Adrenal gland (tissue), 19 donors: ENCODE measurements at places on chromosomes 2 and 18. TPM values are rescaled to one million over a fixed set of nuclear protein-coding genes. Genes with fewer than 3 reads are reported as not detected.

The DPYSL5 gene
- 1.6 TPM for total RNA-seq

The ALKAL2 gene
- 316 TPM for total RNA-seq

The LAMA1 gene
- 0.17 TPM for total RNA-seq

The ARHGAP25 gene
- total RNA-seq, result 9.5 TPM

The PPIG gene
- 43.0 TPM for total RNA-seq

The DYNAP gene
- total RNA-seq, result not detected

The LOXHD1 gene
- not detected for total RNA-seq

The WDCP gene
- 5.0 TPM for total RNA-seq

The ATRAID gene
- 147 TPM for total RNA-seq

The ARID5A gene
- 19.0 TPM for total RNA-seq

The COBLL1 gene
- 365 TPM for total RNA-seq

The MOGAT1 gene
- total RNA-seq, result not detected

The ANKMY1 gene
- 20.3 TPM for total RNA-seq

GRCh38 chr2:180890781-180891180 is 89.6 kb upstream of the UBE2E3 start:
- DNase-seq, result no peak
- no peaks in the 10 kb centered on the region for H3K4me1 ChIP-seq
- no peak overlapping the region for H3K4me3 ChIP-seq
- H3K36me3 ChIP-seq, result no peaks in the 10 kb centered on the region

DNA sequence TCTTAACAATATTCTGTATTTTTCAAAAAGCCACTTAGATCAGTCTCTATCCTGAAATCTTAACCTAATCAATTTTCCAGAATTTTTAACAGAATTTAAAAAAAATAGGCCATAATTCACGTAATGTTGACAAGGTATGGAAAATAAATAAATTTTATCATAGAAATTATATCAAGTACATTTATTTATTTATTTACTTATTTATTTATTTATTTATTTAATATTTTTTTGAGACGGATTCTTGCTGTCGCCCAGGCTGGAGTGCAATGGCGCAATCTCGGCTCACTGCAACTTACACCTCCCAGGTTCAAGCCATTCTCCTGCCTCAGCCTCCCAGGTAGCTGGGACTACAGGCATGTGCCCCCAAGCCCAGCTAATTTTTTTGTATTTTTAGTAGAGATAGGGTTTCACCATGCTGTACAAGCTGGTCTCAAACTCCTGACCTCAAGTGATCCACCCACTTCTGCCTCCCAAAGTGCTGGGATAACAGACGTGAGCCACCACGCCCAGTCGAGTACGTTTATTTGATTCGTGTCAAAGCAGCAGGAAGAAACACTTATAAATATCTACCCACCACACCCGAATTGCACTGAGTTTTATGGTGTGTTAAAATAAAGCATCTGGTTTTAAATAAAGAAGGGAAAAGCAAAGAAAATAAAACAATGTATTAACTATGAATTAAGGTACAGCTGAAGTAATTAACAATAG is 60.1 kb downstream of the DSC3 start:
- no peaks in the 10 kb centered on the region for H3K27me3 ChIP-seq
- no peaks in the 10 kb centered on the region for H3K36me3 ChIP-seq
- no peak for DNase-seq
- H3K4me1 ChIP-seq, result no peaks in the 10 kb centered on the region
- no peak overlapping the region for H3K4me3 ChIP-seq
- H3K27ac ChIP-seq, result no peak overlapping the region

DNA sequence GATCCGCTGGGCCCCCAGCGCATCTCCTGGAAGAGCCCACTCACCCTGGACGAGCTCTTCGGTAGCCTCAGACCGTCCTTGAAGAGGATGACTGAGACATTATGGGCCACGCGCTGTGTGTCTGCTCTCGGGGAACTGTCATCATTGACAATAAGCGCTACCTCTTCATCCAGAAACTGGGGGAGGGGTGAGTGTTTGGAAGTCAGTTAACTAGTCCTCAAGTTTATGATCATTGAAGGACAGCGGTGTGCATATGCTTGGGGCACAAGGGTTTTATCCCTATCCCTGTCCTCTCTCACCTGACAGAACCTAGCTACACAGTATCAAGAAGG is 586 bp downstream of the STK16 start:
- no peaks in the 10 kb centered on the region for H3K27me3 ChIP-seq
- DNase-seq, result no peak
- peak overlapping the region; percentile 87 for H3K27ac ChIP-seq

- no peaks in the 10 kb centered on the region for H3K36me3 ChIP-seq
- no peak overlapping the region for H3K27ac ChIP-seq
- no peak overlapping the region for H3K4me3 ChIP-seq
- H3K27me3 ChIP-seq, result no peaks in the 10 kb centered on the region
These were observed 117.6 kb downstream of the POLE4 start for GRCh38 chr2:75076088-75076487.

- H3K27ac ChIP-seq, result no peak overlapping the region
- no peaks in the 10 kb centered on the region for H3K4me1 ChIP-seq
- no peaks in the 10 kb centered on the region for H3K36me3 ChIP-seq
- DNase-seq, result no peak
- no peaks in the 10 kb centered on the region for H3K27me3 ChIP-seq
These were observed 471.4 kb downstream of the CMPK2 start for GRCh38 chr2:6394276-6394675.

DNA sequence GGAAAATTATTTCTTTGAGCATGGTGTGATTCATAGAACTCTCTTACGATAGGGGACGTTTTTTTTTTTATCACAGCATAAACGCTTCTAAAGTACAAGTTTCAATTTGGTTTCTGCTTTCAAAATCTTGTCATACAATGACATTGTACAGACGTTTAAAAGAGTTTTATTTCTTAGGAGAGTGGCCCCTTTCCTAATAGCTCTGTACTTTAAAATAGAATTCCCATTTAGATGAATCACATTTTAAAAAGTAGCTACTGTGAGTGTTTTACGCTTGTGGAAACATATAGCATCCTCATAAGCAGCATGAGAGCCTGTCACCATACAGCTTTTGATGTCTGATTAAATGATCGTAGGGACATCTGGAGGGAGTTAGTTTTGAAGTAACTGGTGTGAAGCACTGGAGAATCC is 510.9 kb downstream of the PARD3B start:
- H3K4me3 ChIP-seq, result no peak overlapping the region
- DNase-seq, result no peak
- H3K4me1 ChIP-seq, result no peaks in the 10 kb centered on the region
- H3K27me3 ChIP-seq, result no peaks in the 10 kb centered on the region

- peaks cover 3% of the 10 kb centered on the region for H3K36me3 ChIP-seq
- no peak for DNase-seq
- no peak overlapping the region for H3K27ac ChIP-seq
- H3K4me3 ChIP-seq, result no peak overlapping the region
- no peaks in the 10 kb centered on the region for H3K27me3 ChIP-seq
These were observed 50.8 kb downstream of the FAM228A start for GRCh38 chr2:24225499-24226242.

DNA sequence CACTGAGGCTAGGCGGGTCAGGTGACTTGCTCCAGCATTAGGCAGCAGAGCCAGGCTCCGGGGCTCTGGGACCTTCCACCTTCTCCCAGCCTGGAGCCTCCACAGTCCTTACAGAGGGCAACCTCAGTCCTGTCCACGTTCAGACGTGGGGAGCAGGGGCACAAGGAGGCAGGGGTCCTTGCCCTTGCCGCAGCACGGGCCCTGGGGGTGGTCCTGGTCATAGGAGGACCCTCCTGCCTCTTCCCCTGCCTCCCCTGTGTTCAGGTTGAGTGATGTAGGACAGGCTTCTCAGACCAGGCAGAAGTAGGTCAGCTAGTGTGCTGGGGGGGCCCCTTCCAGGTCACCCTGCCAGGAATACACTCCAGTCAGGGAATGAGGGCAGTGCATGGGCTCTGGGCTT is 5.4 kb upstream of the ARHGEF4 start:
- DNase-seq, result no peak
- H3K36me3 ChIP-seq, result no peaks in the 10 kb centered on the region
- no peak overlapping the region for H3K27ac ChIP-seq
- peaks cover 15% of the 10 kb centered on the region for H3K27me3 ChIP-seq
- H3K4me1 ChIP-seq, result no peaks in the 10 kb centered on the region
- no peak overlapping the region for H3K4me3 ChIP-seq

GRCh38 chr2:213152065-213152794 is 818 bp upstream of the IKZF2 start:
- peaks cover 20% of the 10 kb centered on the region for H3K4me1 ChIP-seq
- no peaks in the 10 kb centered on the region for H3K36me3 ChIP-seq
- peak; percentile 77 for DNase-seq
- H3K4me3 ChIP-seq, result peak overlapping the region; percentile 92
- peak overlapping the region; percentile 96 for H3K27ac ChIP-seq

DNA sequence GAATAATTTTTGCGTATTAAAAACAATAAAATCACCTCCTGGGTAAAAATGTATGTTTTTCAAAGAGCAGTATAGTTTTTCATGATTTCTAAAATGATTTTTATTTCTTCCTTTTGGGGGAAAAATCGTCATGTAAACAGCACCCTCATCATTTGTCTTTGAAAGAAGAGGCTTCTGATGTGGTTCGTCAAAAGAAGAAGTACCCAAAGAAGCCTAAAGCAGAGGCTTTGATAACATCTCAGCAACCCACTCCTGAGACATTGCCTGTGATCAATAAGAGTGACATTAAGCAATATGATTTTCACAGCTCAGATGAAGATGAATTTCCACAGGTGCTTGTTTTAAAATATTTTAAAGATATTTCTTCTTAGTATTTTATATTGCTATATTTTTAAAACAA is 110.2 kb upstream of the KIF5C start:
- no peaks in the 10 kb centered on the region for H3K4me1 ChIP-seq
- no peak overlapping the region for H3K4me3 ChIP-seq
- H3K36me3 ChIP-seq, result no peaks in the 10 kb centered on the region
- H3K27me3 ChIP-seq, result no peaks in the 10 kb centered on the region

DNA sequence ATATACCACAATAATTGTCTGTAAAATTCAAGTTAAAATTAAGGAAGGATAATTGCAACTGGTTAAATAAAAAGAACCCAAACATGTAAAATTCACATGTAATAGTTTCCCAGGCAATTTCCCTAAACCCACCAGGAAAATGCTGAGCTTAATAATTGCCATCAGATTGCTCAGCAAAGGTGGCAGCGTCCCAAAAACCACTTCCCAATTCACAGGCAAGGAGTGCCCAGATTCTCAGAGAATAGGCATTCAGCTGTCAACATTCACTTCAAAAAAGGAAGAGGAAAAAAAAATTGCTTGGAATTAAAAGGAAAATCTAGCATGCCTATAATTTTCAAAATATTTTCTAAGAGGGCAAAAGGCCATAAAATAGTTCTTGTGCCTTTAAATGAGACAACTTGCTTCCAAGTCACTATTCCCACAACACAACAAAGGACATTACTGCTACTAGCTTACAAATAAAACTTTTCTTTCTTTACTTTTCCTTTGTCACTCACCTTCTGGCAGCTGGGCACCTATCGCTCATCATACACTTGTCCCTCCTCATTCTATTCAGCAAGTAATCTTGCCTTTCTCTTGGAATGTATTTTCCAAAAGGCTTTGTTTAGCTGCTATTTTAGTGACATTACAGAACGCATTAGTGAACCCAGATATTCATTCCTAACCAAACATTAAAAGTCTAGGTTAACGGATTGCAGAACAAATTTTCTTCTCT is 15.2 kb downstream of the SRBD1 start:
- H3K27me3 ChIP-seq, result no peaks in the 10 kb centered on the region
- DNase-seq, result peak; percentile 64

GRCh38 chr18:56936457-56936856 is 210.4 kb upstream of the BOD1L2 start:
- H3K27ac ChIP-seq, result no peak overlapping the region
- H3K4me3 ChIP-seq, result no peak overlapping the region
- H3K36me3 ChIP-seq, result no peaks in the 10 kb centered on the region
- H3K27me3 ChIP-seq, result no peaks in the 10 kb centered on the region

DNA sequence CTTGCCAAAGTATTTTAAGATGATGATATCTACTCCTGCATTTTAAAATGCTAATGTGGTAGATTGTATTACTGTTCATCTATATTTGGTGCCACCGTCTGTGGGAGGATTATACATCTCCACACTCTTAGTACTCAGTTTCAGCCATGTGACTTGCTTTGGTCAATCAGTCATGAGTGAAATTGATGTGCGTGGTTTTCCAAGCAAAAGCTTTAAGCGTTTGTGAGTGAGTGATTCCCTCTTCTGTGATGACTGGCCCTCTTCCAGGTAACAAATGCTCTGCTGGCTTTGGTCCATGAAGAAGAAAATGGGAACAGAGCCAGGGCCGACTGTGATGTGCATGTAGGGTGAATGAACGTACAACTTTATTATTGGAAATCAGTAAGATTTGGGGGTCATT is 330.4 kb downstream of the LPIN1 start:
- H3K4me3 ChIP-seq, result no peak overlapping the region
- H3K4me1 ChIP-seq, result no peaks in the 10 kb centered on the region
- H3K27ac ChIP-seq, result no peak overlapping the region
- H3K27me3 ChIP-seq, result no peaks in the 10 kb centered on the region
- DNase-seq, result no peak

DNA sequence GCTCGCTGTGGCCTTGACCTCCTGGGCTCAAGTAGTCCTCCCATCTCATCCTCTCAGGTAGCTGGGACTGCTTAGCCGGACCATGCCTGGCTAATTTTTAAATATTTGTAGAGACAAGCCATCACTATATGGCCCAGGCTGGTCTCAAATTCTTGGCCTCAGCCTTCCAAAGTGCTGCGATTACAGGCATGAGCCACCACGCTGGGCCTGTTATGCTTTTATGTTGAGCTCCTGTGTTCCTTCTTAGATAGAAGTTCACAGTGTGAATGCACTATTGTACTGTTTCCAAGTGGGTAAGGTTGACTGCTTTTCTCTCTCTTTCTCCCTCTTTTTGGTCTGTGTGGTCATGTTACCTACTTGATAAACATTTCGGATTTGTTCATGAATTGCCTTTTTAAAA is 61.9 kb downstream of the SMCHD1 start:
- no peaks in the 10 kb centered on the region for H3K4me1 ChIP-seq
- no peaks in the 10 kb centered on the region for H3K27me3 ChIP-seq
- H3K4me3 ChIP-seq, result no peak overlapping the region

- no peaks in the 10 kb centered on the region for H3K36me3 ChIP-seq
- H3K4me1 ChIP-seq, result peaks cover 63% of the 10 kb centered on the region
- peak overlapping the region; percentile 81 for H3K27ac ChIP-seq
- H3K27me3 ChIP-seq, result no peaks in the 10 kb centered on the region
These were observed 2.5 kb downstream of the DNMT3A start for GRCh38 chr2:25339211-25339674.

DNA sequence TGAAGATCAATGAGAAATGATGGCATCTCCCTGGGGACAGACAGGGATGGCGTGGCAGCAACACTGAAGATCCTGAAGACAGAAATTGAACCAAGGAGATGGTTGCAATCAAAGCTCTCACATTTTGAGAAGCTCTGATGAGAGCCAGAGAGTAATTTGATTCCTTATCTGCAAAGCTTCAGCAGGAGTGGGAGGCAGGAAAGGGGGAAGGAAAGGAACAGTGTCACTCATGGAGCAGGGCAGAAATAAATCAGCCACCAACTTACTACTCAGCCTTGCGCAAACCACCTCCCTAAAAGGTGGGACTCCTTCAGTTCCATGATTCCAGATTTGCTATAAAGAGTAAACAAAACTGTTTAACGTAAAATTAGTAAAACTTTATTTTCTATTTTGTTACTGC is 119.2 kb downstream of the CACNB4 start:
- DNase-seq, result no peak
- H3K27ac ChIP-seq, result no peak overlapping the region
- H3K4me1 ChIP-seq, result no peaks in the 10 kb centered on the region

- H3K27me3 ChIP-seq, result no peaks in the 10 kb centered on the region
- no peak for DNase-seq
- no peaks in the 10 kb centered on the region for H3K4me1 ChIP-seq
- H3K36me3 ChIP-seq, result no peaks in the 10 kb centered on the region
These were observed 111.5 kb upstream of the LGALSL start for GRCh38 chr2:64342195-64343099.

- no peak overlapping the region for H3K4me3 ChIP-seq
- no peak for DNase-seq
- H3K27me3 ChIP-seq, result no peaks in the 10 kb centered on the region
- no peak overlapping the region for H3K27ac ChIP-seq
- H3K36me3 ChIP-seq, result no peaks in the 10 kb centered on the region
These were observed 815.5 kb downstream of the EPHA4 start for GRCh38 chr2:220756653-220757052.
